ENCODE measurements at places on chromosomes 16 and 17.
A peak's percentile ranks its signal among the peaks of the same experiment; 100 is the strongest.

- no peak for DNase-seq
These were observed 21.6 kb upstream of the CDH1 start for GRCh38 chr16:68715471-68715870.

DNA sequence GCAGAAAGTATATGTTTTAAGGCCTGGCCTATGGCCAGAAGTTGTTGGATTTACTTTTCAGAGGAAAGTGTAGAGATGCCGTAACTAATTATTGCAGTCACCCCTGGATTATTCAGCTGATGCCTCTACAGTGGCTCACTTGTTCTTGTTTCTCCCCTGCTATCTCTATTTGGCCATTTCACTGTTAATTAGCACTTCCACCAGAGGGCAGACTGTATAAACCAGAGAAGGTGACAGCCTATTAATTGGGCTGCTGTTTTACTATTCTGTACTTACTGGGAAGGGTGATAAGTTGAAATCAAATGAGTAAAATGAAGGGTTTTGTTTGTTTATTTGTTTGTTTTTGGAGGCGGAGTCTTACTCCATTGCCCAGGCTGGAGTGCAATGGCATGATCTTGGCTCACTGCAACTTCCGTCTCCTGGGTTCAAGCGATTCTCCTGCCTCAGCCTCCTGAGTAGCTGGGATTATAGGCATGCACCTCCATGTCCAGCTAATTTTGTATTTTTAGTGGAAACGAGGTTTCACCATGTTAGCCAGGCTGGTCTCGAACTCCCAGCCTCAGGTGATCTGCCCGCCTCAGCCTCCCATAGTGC, 66.0 kb downstream of the CDK12 start:
- DNase-seq = no peak

- DNase-seq = peak; percentile 60
These were observed 542 bp downstream of the CBX4 start for GRCh38 chr17:79838522-79839274.

DNA sequence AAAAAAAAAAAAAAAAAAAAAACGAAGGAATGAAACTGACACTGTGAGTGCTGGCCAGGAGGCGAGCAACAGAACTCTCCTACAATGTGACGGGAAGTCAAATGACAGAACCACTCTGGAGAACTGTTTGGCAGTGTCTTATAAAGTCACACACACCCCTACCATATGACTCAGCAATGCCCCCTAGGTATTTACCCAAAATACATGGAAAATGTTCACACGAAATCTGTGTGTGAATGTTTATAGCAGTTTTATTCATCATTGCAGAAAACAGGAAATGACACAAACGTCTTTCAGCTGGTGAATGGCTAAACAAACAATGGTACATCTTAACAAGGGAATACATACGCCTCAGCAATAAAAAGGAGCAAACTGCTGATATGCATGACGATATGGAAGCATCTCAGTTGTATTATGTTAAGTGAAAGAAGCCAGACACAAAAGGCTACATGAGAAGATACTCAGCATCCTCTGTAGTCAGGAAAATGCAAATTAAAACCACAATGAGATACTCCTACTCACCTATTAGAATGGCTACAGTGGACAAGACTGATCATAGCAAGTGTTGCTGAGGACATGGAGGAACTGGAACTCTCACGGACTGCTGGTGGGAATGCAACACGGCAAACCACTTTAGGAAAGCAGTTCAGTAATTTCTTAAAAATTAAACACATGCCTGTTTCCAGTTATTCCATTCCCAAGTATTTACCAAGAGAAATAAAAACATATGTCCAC, 74.7 kb downstream of the TBC1D16 start:
- DNase-seq = no peak

DNA sequence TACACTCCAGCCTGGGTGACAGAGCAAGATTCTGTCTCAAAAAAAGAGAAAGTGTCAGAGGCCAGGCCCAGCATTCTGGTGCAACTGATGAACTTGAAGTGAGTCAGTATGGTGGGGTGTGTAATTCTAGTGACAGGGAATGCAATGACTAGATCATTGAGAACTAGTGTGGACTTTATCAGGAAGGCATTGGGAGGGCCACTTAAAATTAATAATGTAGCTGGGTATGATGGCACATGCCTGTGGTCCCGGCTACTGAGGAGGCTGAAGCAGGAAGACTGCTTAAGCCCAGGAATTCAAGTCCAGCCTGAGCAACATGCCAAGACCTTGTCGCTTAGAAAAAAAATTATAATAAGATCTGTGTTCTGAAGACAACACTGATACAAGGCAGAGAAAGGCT, 90.8 kb downstream of the STX8 start:
- DNase-seq = no peak

DNA sequence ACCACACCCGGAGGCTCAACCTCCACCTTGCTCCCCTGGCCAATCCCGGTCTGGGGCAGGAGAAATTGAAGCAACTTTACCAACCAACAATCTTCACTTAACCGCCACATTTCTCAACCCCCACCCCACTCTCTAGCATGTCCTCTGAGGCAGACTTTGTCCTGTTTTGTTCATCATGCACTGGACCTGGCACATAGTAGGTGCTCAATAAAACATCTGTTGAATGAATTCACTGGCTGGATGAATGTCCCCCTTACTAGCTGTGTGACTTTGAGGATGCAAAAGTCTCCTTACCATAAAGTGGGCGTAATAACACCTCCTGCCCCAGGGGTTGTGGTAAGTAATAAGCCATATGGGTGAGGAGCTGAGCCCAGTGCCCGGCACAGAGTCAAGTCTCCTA, 5.8 kb downstream of the SPPL2C start:
- DNase-seq = no peak

DNA sequence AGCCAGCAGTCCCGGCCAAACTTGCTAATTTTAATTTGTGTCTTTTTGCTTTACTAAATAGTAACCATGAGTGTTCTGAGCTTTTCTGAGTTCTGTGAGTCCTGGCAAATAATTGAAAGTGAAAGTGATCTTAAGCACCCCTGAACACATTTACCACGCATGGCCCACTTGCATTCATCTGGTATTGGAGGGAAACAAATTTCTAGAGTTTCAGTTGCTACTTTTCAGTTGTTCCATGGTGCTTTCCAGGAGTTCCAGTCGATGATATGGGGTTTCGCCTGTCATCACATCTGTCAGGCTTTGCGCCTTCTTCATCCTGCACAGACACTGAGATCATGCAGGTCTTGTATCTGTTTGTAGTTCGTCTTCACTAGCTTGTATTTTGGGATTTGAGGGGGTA, 44.1 kb downstream of the CRLF3 start:
- no peak for DNase-seq

DNA sequence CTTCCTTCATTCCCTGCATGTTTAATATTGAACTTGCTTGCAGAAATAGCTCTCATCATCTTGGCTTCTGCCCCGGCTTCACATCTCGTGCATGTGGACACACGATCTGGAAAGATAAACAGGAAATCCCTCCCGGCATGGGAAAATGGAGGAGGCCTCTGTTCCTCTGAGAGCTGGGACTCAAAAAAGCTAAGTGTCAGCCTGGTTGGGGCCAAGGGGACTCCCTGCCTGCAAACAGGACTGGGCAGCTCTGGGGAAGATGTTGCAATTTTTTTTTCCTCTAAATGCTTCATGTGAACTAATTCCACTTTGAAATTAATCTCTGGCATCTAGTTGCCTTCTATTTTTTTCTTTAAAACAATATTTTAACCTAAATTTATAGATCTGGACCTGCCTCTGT, 24.8 kb downstream of the ITPRIPL2 start:
- no peak for DNase-seq

DNA sequence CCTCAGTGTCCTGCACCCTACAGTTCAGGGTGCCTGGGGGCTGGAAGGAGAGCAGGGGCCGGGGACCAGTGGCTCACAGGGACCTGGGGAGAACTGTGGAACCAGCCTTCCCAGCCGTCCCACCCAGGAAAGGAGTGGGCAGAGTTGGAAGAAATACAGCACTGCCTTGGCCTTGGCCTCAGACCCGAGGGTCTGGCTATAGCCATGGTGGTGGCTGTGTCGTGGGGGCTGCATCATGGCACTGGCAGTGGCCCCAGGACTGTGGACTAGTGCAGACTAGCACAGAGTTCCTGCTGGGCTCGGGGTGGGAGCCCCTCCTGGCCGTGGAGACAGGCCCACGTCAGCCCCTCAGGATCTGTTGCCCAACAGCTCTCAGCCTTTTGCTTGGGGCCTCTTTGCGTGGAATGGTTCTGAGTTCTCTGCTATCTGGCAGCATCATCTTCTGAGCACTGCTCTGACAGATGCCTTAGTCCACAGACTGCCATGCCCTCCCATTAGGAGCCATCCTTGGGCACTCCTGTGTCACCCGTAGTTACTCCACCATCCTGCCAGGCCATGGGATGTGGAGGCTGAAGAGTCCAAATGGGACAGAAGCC, 12.6 kb upstream of the DNASE1 start:
- DNase-seq = no peak

GRCh38 chr16:26475596-26475995, 591.1 kb upstream of the C16orf82 start:
- no peak for DNase-seq

DNA sequence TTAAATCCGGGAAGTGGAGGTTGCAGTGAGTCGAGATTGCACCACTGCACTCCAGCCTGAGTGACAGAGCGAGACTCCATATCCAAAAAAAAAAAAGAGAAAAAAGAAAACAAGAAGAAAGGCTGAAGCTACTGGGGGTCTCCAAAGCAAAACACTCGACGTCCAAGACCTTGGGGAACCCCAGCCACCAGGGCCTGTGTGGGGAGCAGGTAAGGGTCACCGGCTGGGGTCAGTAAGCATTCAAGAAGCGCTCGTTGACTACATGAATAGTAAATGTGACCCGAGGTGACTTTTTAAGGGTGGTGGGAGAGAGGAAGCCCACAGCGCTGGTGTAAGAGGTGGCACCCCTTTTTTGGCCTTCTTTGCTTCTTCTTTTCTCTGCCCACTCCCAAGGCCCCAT, 49.5 kb downstream of the PECAM1 start:
- DNase-seq = no peak

- no peak for DNase-seq
These were observed 33.1 kb upstream of the AKAP1 start for GRCh38 chr17:57051886-57052361.

DNA sequence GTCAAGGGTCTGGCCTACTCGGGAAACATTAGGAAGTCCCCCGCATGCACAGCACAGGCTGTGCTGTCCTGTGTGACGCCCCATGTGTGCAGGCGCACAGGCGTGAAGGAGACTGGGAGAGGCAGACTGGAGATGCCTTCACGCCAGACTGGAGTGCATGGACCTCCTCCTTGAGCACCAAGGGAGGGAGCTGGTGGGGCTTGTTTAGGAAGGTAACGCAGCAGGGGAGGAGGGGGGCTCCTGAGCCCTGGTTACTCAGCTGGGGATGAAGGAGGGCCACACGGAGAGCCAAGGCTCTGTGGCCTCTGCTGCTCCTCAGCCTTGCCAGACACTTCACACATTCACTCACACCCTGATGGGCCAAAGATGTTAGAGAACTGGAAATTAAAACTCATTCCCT, 7.7 kb downstream of the HSDL1 start:
- DNase-seq = no peak
